Common myeloid progenitor, CD34-positive (primary cell): ENCODE measurements at places on chromosomes 3 and 15.

DNA sequence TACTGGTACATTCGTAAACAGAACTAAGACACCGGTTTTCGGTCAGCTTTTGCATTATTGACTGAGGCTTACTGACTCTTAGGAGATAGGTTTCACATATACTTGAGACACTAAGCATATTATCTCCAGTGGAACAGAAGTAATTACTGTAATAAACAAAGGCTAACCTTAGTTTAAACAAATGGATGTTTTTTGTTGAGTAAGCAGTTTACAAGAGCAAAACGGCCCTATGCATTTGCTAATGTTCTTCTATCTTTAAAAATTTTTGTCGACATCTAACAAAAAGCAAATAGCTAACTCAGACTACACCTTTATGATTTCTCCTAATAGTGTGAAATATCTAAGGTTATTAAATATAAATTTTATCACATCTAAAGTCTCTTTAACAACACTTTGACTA is 664.5 kb downstream of the ROBO1 start:
- DNase-seq, result no peak

DNA sequence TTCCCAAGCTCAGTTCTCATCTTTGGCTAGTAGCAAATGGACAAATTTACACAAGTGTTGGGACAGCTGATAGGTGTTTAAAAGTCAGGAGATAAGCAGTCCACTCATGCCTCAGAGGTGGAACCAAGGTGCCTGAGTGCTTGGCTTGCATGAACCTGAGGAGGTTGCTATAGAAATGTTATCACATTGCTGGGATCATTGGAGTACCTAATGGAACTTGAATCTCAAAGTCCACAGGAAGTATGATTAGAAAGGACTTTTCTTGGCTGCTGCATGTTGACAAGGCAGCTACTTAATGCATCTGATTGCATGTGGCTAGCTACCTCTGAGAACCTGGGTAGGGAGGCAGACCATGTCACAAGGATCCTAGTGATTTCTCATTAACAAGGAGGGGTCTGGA is 39.5 kb upstream of the C3orf80 start:
- DNase-seq, result no peak

- DNase-seq, result no peak
Measured at GRCh38 chr3:175428466-175428865, 569.3 kb downstream of the NAALADL2 start.

- no peak for DNase-seq
Measured at GRCh38 chr3:11914651-11915050, 68.0 kb upstream of the TAMM41 start.

- no peak for DNase-seq
Measured at GRCh38 chr3:119679874-119680273, 2.7 kb upstream of the COX17 start.

DNA sequence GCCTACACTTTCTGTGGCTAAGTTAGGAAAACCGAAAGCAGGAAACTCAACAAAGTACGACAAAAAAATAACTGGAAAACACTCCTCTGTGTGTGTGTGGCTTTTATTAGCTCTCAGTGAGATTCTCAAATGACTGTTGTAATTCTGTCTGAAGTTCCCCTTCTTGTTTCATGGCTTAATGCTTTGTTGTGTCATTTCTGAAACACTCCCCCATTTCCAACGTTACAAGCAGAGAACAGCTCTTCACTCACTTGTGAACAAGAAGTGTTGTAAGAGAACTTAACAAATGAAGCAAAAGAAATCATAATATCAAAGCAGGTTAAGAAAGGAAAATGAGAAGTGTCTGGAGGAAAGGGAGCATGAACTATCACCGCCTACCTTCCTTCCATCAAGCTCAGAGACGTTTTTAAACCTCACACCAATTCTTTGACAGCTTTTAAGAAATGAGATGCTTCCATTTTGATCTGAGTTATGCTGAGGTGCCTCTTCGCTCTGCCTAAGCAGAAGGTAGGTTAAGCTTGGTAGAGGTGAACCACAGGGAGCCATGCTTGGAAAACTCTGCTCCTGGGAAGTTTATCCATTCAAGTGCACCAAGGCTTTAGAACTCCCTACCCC is 12.4 kb upstream of the SEC62 start:
- DNase-seq, result no peak

- DNase-seq, result no peak
Measured at GRCh38 chr3:121592856-121593702, at the start of gene FBXO40. TSS of gene FBXO40 (plus strand) at chr3:121593379. CDS start at chr3:121620576, 27,197 bp downstream.

DNA sequence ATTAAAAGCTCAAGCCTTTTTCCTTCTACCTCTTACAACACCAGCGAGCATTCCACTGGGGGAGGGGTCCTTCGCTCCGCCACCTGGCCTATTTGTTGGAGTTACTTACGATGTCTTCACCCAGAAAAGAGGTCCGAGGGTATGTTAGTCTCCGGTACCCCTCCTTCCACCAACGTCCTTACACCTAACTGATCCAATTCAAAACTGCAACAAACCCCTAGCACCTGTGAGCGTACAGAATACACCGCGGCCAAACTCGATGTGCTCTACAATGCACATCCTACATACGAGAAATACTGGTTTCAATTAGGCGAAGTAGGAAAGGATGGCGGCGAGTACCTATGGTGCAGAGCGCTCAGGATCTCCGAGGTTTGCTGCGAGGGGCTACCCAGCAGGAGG is 944 bp downstream of the SLITRK3 start:
- no peak for DNase-seq

GRCh38 chr15:58410353-58410752 is 21.4 kb upstream of the LIPC start:
- DNase-seq, result peak; percentile 26

GRCh38 chr3:53269888-53270880 is 14.4 kb upstream of the TKT start:
- peak; percentile 99 for DNase-seq

- peak; percentile 59 for DNase-seq
Measured at GRCh38 chr15:89129123-89129815, 41.0 kb downstream of the ABHD2 start.

GRCh38 chr15:81473946-81474345 is 99.9 kb upstream of the TMC3 start:
- DNase-seq, result no peak
